ENCODE measurements at places on chromosomes 16 and 17.

DNA sequence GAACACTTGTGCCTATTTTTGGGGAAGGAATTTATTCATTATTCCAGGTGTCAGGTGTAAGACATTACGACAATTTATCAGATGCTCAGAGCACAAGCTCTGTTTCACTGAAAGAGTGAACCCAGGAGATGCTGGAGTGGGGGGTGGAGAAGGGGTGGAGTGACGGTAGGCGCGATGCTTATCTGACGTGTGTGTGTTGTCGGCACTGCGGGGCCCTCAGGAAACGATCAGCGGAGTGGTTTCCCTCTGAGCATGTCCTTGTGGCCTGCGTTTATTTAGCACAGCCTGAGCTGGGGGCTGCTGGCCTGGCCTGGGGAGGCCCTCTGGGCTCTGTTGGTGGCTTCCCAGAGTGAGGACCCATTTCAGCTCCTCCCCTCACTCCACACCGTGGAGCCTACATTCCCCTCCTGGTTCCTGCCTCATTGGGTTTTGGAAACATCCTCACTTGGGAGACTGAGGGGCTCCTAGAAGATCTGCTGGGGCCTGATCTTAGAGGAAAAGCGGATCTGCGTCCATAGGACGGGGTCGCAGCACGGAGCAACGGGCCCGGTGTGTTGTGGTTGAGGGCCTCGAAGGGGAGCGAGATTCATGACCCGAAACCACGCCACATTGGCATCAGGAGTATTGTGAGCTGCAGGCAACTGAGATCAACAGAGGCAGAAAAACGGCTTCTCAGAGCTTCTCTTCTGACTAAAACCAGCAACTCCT, 19.0 kb upstream of the GNG13 start:
- DNase-seq = no peak

- no peak for DNase-seq
Measured at GRCh38 chr17:76548378-76549214, 8.8 kb downstream of the PRCD start.

DNA sequence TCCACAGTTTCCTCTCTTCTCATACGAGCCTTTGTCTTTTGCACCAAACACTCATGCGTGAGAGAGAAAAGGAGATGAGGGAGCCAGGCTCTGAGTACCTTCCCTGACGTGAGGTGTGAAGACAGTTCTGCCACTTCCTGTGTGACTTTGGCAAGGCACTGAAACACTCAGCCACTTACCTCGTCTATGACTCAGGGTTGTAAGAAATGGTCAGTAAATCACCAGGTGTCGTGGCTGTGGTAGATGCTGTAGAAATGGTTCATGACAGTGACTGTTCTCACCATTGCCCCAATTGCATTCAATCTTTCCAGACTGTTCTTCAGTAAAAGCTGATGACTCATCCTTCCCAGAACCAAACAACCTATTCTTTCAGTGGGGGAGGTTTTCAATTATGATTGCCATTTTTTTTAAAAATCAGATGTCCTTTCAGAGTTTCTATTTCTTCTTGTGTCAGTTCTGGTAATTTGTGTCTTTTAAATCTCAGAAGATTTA, 49.2 kb upstream of the CBFA2T3 start:
- no peak for DNase-seq

DNA sequence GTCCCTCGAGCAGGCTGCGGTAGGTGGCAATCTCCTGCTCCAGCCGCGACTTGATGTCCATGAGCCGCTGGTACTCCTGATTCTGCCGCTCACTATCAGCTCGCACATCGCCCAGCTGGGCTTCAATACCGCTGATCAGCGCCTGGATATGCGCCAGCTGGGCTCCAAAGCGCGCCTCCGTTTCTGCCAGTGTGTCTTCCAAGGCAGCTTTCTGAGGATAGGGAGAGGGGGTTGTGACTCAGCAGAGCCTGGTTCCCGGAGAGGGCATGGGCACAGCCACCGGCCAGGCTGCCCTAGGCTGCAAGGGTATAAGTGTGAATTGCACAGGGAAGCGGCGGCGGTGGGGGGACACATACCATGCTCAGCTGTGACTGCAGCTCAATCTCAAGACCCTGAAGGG, 4.3 kb downstream of the KRT19 start:
- no peak for DNase-seq

GRCh38 chr17:65750631-65751115, 189.2 kb upstream of the AXIN2 start:
- no peak for DNase-seq

- no peak for DNase-seq
Measured at GRCh38 chr16:56941092-56941491, 9.2 kb downstream of the HERPUD1 start.

DNA sequence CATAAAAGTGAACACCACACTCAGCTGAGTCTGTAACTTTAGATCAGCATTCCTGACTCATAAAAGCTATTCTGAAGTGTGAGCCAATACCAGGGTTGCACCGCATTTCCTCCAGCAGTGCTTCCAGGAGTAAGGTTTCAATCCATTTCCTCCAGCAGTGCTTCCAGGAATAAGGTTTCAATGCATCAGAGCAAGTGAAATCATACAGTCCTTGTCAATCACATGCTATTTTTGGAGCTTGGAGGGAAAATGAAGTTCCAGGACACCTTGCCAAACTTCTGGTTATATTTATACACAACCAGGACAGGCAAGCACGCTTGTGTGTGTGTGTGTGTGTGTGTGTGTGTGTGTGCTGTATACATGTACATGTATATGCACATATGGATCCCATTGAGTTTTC, 327.6 kb downstream of the GRIN2A start:
- no peak for DNase-seq

DNA sequence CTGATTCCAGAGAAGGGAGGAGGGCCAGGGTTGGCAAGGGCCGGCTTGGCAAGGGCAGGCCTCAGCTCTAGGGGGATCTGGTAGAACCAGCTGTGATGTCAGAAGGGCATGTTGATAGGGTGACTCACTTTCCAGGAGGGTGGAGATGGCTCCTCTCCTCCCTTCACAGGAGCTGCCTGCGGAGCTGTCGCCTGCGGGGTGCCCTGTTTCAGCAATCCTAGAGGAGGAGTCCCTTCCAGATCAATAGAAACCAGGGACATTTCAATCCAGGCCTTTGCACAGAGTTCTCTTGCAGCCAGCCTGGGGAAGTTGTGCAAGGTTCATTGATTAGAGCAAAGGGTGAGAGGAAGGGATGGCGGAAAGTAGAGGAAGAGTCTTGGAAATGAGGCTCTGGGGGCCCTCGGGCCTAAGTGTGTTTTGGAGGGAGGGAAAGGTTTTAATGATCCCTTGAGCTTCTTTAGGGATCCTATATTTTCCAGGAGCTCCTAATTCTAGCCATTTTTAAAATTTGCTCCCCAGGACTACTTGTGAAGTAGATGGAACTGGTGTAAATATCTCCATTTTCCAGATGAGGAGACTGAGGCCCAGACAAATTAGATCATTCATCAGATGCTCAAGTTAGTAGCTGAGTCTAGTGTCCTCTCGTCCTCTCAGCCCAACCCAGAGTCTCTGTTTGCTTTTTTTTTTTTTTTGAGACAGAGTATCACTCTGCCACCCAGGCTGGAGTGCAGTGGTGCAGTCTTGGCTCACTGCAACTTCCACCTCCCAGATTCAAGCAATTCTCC, 24.8 kb upstream of the CSNK2A2 start:
- DNase-seq = no peak

DNA sequence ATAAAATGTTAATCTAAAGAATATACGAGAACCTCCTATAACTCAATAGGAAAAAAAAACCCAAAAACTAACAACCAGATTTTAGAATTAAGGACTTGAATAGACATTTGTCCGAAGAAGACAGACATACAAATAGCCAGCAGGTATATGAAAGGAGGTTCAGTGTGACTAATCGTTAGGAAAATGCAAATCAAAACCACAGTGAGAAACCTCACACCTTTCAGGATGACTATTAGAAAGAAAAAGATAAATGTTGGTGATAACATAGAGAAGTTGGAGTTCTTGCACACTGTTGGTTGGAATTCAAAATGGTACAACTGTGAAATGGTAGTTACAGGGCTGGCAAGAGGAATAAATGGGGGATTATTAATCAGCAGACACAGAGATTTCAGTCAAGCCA, 339.0 kb downstream of the TMEM114 start:
- DNase-seq = no peak

DNA sequence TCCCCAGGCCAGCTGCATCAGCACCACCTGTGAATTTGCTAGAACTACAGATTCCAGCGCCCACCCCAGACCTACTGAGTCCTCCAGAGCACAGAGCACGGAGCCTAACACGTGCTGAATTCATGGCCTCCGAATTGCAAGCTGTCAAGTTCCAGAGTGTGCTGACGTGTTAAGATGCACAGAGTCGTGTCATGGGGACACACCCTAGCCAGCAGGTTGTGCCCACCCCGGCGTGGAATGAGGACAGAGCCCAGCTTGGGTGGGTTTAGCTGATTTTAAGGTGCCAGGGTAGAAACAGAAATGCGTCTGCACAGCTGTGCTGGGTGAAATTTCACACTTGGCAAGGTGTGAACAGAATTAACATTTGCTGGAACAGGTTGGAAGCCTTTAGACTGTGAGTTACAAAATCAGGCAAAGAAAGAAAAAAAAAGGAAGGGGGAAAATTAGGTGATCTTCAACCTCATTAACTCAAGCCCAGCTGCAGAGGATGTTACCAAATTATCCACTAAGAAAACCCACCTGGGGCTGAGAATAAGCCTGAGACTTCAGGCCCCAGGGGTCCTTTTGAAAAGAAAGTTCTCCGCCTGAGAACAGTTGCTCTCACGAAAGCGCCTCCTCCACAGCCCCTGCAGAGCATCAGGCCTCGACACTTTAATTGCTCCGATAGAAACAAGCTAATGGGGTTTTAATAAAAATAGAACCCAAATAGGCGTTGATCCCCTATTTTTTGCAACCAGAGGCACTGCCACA, 27.1 kb downstream of the GINS3 start:
- DNase-seq = peak; percentile 50

DNA sequence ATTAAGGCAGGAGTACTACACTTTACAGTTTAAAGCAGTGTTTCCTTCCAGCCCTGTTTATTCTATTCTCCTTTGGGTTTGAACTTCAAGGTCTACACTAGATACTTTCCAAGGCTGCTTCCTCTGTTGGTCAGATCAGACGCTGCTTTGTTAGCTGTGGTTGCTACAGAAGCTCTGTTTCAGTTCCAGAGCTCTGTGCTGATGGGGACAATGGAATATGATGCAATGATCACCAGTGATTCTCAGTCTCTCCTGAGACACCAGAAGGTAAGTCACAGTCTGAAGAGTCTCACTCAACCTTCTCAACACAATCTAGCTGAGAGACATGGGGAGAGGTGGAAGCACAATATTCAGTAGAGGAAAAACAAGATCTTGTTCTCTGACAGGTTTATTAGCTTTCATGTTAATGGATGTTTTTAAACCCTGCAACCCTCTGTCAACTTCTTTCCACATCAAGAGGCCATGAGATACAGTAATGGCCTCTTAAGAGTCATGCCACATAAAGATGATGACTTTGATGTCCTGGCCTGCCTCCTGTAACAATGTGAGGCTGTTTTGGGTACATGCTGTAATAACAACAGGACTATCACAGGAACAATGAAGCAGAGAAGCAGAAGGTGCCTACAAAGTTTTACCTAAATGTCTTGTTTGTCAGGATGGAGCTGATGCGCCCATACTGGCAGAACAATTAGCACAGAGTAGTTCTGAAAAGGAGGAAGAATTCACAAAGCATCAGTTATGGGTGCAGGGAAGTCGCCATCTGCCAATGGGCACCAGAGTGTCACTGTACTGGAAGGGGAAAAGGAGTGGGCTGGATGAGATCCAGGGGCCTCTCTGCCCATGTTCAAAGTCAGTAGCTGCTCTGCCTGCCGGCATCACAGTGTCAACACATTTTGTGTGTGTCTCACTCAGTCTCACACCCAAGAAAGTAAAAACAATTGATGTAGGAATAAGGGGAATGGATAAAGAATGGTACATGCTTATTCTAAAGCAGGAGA, 33.4 kb downstream of the PSME3IP1 start:
- no peak for DNase-seq

DNA sequence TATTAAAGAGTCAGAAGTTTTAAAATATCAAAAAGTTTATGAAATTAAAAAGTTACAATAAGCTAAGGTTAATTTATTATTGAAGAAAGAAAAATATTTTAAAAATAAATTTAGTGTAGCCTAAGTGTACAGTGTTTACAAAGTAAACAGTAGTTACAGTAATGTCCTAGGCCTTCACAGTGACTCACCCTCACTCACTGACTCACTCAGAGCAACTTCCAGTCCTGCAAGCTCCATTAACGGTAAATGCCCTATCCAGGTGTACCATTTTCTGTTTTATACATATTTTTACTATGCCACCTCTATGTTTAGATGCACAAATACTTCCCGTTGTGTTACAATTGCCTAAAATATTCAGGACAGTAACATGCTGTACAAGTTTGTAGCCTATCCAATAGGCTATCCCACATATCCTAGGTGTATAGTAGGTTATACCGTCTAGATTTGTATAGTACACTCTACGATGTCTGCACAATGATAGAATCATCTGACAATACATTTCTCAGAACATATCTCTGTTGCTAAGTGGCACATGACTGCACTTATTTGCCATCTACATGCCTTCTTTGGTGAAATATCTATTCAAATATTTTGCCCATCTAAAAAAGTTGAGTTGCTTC, 67.2 kb upstream of the WSB1 start:
- DNase-seq = no peak

- no peak for DNase-seq
Measured at GRCh38 chr16:8936421-8936820, 27.3 kb downstream of the USP7 start.

- no peak for DNase-seq
Measured at GRCh38 chr17:6989779-6990178, 6.1 kb upstream of the ALOX12 start.

DNA sequence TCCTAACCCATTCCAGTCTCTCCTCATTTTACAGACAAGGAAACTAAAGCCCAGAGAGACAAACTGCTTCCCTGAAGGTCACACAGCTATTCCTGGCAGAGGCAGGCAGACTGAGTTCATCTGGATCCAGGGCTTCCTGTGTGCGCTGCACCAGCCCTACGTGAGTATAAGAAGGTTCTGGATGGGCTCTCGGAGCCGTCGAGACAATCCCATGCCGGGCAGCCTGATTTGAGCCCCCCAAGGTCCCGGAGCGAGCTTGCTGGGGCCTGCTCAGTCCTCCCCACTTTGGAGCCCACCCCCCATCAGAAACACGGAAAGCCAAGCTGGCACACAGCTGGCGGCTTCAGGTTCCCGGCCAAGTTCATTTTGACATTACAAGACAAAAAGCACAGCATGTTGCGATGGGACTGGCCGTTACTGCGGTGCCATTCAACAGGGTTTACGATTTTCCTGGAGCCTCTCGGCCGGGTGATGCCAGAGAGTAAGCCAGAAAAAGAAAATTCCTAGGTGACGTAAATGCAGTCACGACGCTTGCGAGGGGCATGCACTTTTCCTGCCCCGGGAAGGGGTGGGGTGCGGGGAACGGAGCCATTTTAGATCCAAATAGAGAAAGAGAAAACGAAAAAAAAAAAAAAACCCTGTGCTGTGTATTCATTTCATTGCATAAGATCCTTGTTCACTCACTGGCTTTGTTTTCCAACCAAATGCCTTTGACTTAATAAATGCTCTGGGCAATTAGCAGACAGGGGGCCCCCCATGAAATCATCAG, 167.1 kb upstream of the FOXF1 start:
- no peak for DNase-seq

GRCh38 chr16:60720060-60720459, 1316.2 kb downstream of the CDH8 start:
- no peak for DNase-seq

GRCh38 chr16:77793417-77793816, 5.1 kb downstream of the VAT1L start:
- DNase-seq = no peak
